ENCODE measurements at places on chromosomes 7 and 10.

DNA sequence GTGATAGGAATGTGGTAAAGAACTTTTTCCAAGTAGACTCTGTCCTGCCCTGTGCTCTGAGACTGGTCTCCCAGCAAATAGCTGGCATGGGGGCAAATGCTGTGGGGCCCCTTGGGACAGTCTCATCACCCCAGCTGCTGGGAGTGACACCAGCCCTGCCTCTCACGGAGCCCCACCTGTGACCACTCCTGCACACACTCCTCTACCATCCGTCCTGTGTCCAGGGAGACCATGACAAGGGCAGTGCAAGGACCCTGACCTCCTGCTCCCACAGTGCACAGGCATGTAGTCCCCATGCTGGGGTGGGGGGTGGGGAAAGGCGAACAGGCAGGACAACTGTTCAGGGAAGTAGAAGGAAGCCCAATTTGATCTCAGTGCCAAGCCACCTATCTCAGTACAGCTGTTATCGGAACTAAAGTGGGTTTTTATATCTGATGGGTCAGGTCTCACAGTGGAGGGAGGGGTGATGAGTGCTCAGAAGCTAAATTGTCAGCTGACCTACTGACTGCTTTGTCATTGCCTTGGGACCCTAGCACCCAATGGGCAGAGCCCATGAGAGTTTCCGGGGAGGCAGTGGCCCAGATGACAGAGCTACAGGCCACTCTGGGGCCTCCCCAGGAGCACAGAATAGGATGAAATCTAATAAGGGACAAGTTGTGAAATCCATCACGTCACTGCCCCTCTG, 24.5 kb downstream of the VSTM4 start:
- DNase-seq: no peak

- DNase-seq: no peak
Measured at GRCh38 chr7:82945056-82945455, 217.6 kb downstream of the PCLO start.

GRCh38 chr7:71322201-71322600, 190.3 kb downstream of the GALNT17 start:
- no peak for DNase-seq

DNA sequence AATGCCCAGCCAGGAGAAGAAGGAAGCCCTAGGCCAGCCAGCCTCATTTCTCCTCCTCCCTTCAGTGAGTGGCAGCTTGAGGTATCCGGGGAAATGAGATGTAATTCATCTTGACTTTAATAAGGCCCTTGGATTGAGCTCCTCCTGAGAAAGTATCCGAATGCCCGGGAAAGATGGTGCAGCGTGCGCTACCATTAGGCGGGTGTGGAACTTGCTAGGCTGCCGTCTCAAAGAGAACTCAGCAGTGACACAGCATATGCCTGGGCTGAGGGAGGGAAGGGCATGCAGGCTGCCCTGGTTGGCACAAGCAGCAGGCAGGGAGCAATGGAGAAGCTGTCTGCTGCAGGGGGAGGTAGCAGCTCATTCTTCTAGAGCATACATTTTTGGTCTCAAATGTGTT, 659.8 kb upstream of the FOXK1 start:
- no peak for DNase-seq
